Calu3 (cell line): ENCODE measurements at places on chromosomes 16 and 17. TPM values are rescaled to one million over a fixed set of nuclear protein-coding genes. Genes with fewer than 3 reads are reported as not detected.

The DRC3 gene
- 2.0 and 2.8 TPM in 2 replicates for total RNA-seq

The FBXW10B gene
- 8.1 and 12.6 TPM in 2 replicates for total RNA-seq

GRCh38 chr17:33234930-33235685 is 58.0 kb downstream of the ASIC2 start:
- DNase-seq = no peak
- no peak overlapping the region for H3K4me3 ChIP-seq
- H3K4me1 ChIP-seq = no peaks in the 10 kb centered on the region
- H3K27me3 ChIP-seq = peaks cover 79% of the 10 kb centered on the region
- no peak overlapping the region for H3K27ac ChIP-seq

- DNase-seq = peak; percentile 93
- H3K36me3 ChIP-seq = no peaks in the 10 kb centered on the region
Observed at GRCh38 chr17:39001703-39002637, 34.8 kb upstream of the FBXO47 start.
